Endodermal cell (in vitro differentiated cells): ENCODE measurements at places on chromosomes 13 and 19. TPM values are rescaled to one million over a fixed set of nuclear protein-coding genes. Genes with fewer than 3 reads are reported as not detected.

Gene GPR4
- total RNA-seq, result not detected in 3 replicates

Gene ZNF98
- total RNA-seq, result not detected in 2 replicates

Gene MBD3L2
- total RNA-seq, result not detected in 2 replicates

Gene CEACAM20
- not detected in 2 replicates for total RNA-seq

Gene DOCK6
- total RNA-seq, result 81.7 and 93.8 TPM in 2 replicates

Gene RDH8
- total RNA-seq, result not detected in 3 replicates
